Smooth muscle cell of the pulmonary artery (primary cell): ENCODE measurements at places on chromosomes 6 and 20. TPM values are rescaled to one million over a fixed set of nuclear protein-coding genes. Genes with fewer than 3 reads are reported as not detected.

Gene TCF15
- total RNA-seq, result not detected in 2 replicates

Gene CLPSL2
- not detected in 2 replicates for total RNA-seq

Gene ULBP3
- total RNA-seq, result 5.1 and 12.5 TPM in 2 replicates

Gene SLC17A9
- 21.0 and 25.4 TPM in 2 replicates for total RNA-seq

Gene ANGPT4
- not detected in 2 replicates for total RNA-seq

Gene PSORS1C2
- total RNA-seq, result not detected in 2 replicates

Gene CCDC28A
- 8.1 and 10.9 TPM in 2 replicates for total RNA-seq

Gene SLC2A10
- 52.4 and 61.1 TPM in 2 replicates for total RNA-seq

Gene WFDC10B
- total RNA-seq, result 0.26 TPM in 1 of 2 replicates, not detected in the other

Gene KCNS1
- total RNA-seq, result 1.4 and 2.4 TPM in 2 replicates

Gene TAGAP
- not detected in 2 replicates for total RNA-seq

Gene DYNLT2
- 0.39 and 0.43 TPM in 2 replicates for total RNA-seq

Gene SMOC2
- 0.13 TPM in 1 of 2 replicates, not detected in the other for total RNA-seq

Gene PACRG
- total RNA-seq, result 0.20 TPM in 1 of 2 replicates, not detected in the other

Gene TMC2
- total RNA-seq, result not detected in 2 replicates

Gene NEURL2
- total RNA-seq, result 3.8 and 4.5 TPM in 2 replicates

Gene SYNDIG1
- 0.56 and 1.4 TPM in 2 replicates for total RNA-seq

Gene CCM2L
- total RNA-seq, result 0.07 TPM in 1 of 2 replicates, not detected in the other

Gene SMLR1
- not detected in 2 replicates for total RNA-seq

Gene SIRPD
- not detected in 2 replicates for total RNA-seq

Gene CNBD2
- 0.99 and 1.5 TPM in 2 replicates for total RNA-seq

Gene PRPH2
- 0.50 and 0.91 TPM in 2 replicates for total RNA-seq

Gene ZBP1
- total RNA-seq, result not detected in 2 replicates

Gene C20orf141
- not detected in 2 replicates for total RNA-seq

Gene CEP162
- 2.7 and 6.6 TPM in 2 replicates for total RNA-seq

Gene GPR63
- total RNA-seq, result 0.20 and 0.52 TPM in 2 replicates

Gene HSF2
- 16.3 and 17.2 TPM in 2 replicates for total RNA-seq

Gene F13A1
- total RNA-seq, result not detected in 2 replicates

Gene IL20RA
- total RNA-seq, result 0.07 and 0.20 TPM in 2 replicates

Gene SPATS1
- total RNA-seq, result not detected in 2 replicates

Gene HSPA1A
- 133 and 166 TPM in 2 replicates for total RNA-seq

Gene ZC2HC1B
- total RNA-seq, result not detected in 2 replicates

Gene PTCRA
- not detected in 2 replicates for total RNA-seq

Gene DSE
- total RNA-seq, result 138 and 160 TPM in 2 replicates

Gene RNF182
- 0.40 and 9.7 TPM in 2 replicates for total RNA-seq

Gene SLC17A1
- total RNA-seq, result not detected in 2 replicates

Gene HLA-E
- total RNA-seq, result 215 and 254 TPM in 2 replicates

Gene EFCAB8
- 0.33 TPM in 1 of 2 replicates, not detected in the other for total RNA-seq

Gene MCM9
- 10.6 and 13.1 TPM in 2 replicates for total RNA-seq

Gene NTSR1
- total RNA-seq, result 0.03 and 0.07 TPM in 2 replicates

Gene PPP2R5D
- 30.0 and 39.8 TPM in 2 replicates for total RNA-seq

Gene NKX2-2
- total RNA-seq, result not detected in 2 replicates

Gene SYCP2L
- total RNA-seq, result 0.07 TPM in 1 of 2 replicates, not detected in the other

Gene ADNP
- total RNA-seq, result 40.4 and 49.5 TPM in 2 replicates
